ENCODE measurements at places on chromosomes 4 and X.

DNA sequence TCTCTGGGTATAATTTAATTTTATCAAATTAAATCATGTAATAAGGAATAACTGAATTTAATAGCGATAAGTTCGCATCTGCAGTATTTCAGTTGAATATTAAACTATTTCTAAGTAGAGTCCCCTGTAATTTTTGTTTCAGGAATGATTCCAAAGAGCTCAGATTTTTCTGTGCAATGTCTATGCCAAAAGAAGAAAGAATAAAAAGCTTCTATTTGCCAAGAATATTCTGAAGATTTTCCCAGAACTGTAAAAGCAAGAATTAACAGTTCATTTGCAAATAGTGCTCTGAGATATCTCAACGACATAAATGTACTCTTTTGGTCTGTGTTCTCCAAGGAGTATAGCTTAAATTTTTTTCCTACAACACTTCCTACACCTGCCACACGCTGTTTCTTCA, 1242.8 kb upstream of the DIAPH2 start:
- no peak for DNase-seq

DNA sequence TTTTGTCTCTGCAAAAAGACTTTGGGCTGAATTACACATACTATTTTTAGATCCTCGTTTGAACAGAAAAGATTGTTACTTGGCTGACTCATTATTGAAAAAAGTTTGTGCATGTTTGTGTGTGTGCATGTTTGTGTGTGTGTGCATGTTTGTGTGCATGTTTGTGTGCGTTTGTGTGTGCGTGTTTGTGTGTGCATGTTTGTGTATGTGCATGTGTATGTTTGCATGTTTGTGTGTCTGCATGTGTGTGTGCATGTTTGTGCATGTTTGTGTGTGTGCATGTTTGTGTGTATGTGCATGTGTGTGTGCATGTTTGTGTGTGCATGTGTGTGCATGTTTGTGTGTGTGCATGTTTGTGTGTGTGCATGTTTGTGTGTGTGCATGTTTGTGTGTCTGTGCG, 201.1 kb upstream of the FAT1 start:
- DNase-seq: no peak

DNA sequence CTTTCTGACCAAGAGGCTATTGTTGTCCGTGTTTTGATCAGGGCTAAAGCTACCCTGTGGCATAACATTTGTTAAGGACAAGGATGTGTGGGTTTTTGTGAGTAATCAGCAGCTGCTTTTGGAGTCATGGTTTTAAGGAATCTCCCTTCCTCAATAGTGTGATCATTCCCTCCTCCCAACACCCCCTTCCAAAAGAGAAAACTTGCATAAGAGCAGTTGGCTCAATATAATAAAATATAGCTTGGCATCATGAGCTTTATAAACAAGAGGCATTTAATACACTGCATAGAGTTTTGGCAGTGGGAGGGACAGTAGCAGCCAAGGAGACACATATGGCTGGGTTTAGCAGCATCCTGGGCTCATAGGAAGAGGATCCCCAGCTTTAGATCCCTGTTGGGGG, 84.7 kb downstream of the NHS start:
- DNase-seq: no peak

- DNase-seq: no peak
Observed at GRCh38 chr4:54780149-54780495, 122.4 kb downstream of the KIT start.
